ENCODE measurements at places on chromosomes 4 and X.
A peak's percentile ranks its signal among the peaks of the same experiment; 100 is the strongest.

DNA sequence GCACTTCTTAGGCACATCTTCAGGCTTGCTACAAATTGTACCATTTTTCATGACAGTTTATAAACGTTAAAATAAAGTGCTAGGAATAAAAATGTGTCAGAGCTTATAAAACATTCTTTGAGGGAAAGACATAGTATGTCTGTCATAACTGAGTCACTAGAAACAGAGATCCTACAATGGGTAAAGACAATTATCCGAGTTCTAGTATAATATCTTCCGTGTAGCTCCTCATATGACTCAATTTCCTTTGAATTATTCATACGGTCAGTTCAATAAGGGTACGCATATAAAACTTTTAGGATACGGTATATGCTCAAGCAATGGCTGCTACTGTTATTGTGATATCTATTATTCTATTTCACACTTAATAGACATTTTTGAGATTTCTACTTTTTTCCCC lies 349.1 kb downstream of the PCDH10 start:
- no peak for DNase-seq

- DNase-seq = no peak
Measured at GRCh38 chr4:40555176-40555900, 74.3 kb downstream of the RBM47 start.

- no peak for DNase-seq
Measured at GRCh38 chrX:145817331-145818185, at the start of gene SLITRK2. Gene SLITRK2, plus strand, starts transcription at chrX:145817829. Its CDS starts 4,597 bp downstream, at chrX:145822426.

GRCh38 chr4:85763202-85763601 lies 288.3 kb downstream of the ARHGAP24 start:
- DNase-seq = no peak

DNA sequence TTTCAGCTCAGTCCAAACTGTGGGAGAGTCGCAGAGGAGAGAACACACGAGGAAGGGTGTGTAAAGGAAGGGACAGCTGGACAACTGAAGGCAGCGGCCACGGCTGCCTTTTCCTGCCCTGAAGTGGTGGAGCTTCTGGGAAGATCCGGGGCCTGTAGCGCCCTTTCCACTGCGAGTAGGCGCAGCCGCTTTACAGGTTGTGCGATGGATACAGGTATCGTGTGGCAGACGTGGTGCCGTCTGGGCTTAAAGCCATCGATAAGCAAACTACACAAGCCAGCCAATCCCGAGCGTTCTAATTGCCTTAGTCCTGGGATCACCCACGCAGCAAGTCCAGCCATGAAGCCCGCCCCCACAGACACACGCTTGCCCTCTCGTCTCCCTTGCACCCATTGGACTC lies 15.4 kb downstream of the NKX6-1 start:
- DNase-seq = no peak

GRCh38 chr4:82462415-82462831 lies 32.0 kb downstream of the ENOPH1 start:
- DNase-seq = no peak

- DNase-seq = no peak
Measured at GRCh38 chr4:100977746-100978397, 369.5 kb downstream of the PPP3CA start.

DNA sequence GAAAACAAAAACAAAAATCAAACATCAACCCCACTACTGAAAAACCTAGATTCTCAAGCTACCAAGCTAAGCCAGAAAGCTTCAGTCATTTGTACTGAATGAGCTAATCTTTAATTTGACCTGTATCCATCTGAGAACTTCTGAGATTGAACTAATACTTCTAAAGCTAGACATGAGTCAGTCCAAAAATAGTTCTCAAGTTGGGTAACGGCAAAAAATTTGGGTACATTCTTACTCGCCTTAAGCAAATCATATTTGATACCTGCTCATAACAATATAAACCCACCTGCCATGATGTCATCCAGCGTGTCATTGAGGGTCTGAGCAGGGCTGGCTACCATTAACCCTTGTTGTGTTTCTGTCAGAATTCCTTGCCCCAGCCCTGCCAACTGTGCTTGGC lies 69.7 kb upstream of the COX18 start:
- no peak for DNase-seq

DNA sequence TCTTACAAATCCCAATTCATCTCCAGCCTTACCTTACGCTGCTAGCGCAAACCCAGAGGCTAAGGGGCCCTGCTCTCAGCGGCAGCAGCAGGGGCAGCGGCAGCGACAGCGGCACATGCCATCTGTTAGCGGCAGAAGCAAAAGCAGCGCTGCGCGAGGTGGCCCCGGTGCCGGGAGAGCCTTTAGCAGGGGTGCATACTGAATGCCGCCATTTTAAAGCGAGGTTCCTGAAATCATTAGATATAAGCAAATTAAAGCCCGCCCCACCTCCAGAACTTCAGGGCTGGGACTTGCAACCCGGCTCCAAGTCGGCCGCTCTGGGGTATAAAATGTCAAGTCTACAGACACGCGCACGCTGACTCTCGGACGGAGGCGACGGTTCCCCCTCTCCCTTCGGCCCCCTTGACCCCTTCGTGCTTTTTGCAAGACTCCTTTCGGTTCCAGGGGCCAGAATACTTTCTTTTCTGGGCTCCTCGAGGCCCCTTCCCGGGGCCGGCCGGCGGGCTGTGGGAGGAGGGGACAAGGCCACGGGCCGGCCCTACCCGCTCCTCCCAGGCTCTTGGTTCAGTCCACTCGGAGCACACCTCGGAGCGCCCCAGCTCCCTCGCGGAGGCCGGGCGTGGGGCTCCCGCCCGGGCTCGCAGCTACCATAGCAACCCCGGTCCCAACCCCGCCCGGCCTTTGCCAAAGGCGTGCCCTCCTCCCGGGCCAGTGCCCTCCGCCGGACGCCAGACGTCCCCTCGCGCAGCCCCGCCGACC lies at the start of gene MBNL3:
TSS of gene MBNL3 (minus strand) at position 220 of the 759 bp plus-strand sequence. CDS start 49,427 bp downstream, outside the sequence.
- peak; percentile 39 for DNase-seq

- peak; percentile 29 for DNase-seq
Measured at GRCh38 chrX:102720237-102721168, at the start of gene GPRASP3. Gene GPRASP3, plus strand, starts transcription at chrX:102720743. Its CDS starts 28,253 bp downstream, at chrX:102748996.

GRCh38 chr4:48509543-48509942 lies 19.5 kb downstream of the ZAR1 start:
- DNase-seq = no peak

GRCh38 chr4:8920289-8920965 lies 48.8 kb upstream of the HMX1 start:
- no peak for DNase-seq

DNA sequence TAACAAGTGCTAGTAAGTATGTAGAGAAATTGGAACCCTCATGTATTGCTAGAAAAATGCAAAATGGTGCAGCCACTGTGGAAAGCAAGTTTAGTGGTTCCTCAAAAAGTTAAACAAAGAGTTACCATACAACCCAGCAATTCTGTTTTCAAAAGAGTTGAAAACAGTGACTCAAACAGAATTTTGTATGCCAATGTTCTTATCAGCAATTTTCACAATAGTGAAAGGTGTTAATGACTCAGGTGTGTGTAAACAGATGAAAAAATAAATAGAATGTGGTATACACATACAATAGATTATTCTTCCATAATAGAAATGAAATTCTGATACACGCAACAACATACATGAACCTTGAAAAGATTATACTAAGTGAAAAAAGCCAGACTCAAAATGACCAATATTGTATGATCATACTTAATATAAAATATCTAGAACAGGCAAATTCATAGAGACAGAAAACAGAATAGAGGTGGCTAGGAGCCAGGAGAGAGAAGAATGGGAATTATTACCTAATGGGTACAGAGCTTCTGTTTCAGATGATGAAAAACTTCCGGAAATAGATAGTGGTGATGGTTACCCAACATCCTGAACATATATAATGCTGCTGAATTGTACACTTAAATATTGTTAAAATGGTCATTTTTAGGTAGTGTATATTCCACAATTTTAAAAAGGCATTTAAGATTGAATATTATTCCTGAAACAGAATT lies 51.6 kb downstream of the WDFY3 start:
- DNase-seq = no peak

DNA sequence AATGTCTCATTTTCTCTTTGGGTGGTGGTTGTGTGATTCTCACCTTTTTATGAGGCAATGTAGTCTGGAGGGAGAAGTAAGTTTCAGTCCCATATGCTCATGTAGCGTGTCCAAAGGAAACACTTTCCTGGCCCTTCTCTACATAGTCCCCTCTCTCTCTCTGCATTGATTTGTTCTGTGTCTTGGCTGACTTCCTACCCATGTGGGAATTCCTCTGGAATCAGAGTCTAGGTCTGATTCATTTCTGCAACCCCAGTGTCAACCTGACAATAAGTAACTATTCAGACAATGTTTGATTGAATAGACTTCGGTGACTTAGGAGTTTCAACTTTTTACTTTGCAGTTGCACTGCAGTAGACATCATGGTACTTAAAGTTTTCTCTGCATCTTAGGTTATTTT lies 2.7 kb upstream of the ALAS2 start:
- no peak for DNase-seq

DNA sequence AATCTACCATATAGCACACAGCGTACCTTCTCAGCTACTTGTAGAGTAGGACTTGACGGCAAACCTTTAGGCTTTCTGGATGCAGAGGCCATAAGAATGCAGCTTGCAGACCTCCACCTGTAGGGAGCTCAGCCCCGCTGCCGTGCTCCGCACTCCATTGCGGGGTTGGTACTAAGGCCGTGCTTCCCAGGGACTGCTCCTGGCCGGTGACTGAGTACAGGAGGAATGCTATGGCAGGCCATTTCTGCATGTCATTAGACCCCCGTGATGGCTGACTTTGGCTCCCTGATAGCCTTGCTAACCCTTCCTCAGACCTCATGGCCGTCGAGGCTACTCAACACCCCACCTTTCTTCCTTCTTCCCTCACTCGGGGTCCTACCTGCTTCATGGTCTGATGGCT lies 26.4 kb downstream of the TIGD2 start:
- DNase-seq = no peak

DNA sequence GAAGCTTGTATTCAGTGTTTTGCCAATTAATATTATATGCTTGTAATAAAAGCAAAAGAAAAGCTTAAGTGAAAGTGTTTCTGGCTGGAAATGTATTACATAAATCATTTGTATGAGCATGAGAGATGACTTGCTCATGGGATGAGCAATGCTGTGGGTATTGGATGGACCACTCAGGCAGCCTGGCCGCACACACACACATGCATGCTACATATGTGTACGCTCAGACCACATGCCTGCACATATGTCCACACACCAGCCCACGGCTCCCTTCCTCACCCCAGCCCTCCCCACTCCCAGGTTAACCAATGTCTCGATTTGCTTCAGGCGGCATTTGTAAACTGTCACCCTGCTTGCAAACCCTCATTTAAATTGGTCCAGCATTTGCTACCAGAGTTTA lies 55.9 kb downstream of the CPLX1 start:
- DNase-seq = no peak

GRCh38 chr4:108175966-108176365 lies 7.2 kb upstream of the LEF1 start:
- DNase-seq = no peak

DNA sequence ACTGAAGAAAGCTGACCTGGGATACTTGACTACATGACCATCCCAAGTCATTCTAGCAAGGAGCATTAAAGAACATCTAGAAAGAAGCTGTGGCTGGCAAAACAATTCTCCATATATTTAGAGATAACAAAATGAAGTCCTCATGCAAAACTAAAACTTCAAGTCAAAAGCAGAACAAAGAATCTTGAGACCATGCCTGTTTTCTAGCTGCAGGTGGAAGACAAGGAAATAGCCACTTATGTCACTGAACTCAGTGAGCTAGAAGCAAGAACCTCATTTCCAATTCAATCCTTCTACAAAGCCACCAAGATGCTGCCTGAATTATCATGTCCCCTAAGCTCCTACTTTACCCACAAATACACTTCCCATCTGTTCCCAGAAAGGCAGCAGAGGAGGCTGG lies 13.8 kb downstream of the USP46 start:
- no peak for DNase-seq

GRCh38 chrX:135973025-135973547 lies 702 bp downstream of the MMGT1 start:
- DNase-seq = no peak

GRCh38 chr4:148092316-148093014 lies 349.7 kb downstream of the NR3C2 start:
- no peak for DNase-seq

DNA sequence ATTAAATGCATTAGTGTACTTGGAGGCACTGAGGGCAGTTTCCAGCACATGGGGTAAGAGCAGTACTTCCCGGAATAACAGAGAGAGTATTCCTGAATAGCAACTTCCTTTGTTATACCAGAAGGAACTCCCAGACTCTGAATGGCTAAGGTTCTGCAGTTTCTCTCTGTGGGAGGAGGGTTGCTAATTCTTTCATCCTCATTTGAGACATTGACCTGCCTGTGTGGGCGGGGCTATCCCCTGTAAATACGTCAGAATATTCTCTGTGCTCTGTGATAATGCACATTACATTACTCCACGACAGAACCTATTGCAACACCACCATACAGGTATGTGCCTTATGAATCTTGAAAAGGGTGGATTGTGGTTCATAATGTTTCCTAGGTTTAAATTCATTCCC lies 52.7 kb downstream of the SPINK2 start:
- no peak for DNase-seq

DNA sequence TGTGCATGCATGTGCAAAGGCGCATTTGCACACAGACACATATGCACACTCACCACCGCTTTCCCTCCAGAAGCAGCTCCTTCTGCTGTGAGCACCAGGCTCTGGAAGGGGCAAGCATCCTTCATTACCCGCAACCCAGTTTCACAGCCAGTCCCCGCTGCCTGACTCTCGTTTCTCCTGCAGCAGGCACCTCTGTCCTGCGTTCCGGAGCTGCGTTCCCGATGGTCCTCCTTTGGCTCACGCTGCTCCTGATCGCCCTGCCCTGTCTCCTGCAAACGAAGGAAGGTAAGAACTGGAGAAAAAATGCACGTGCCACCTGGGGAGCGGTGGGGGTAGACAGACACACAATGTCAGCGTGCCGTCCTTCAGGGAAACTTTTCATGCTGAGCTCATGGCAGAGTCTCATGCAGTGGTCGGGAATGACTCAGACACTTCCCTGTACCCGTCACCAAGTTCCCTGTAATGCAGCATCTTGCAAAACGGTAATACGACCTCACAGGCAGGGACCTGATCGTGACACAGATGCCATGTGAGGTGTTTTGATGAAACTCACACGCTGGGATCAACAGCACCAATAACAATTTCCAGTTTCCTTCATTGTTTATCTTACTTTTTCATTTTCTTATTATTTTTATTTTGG lies 5.1 kb downstream of the IL3RA start:
- DNase-seq = no peak

DNA sequence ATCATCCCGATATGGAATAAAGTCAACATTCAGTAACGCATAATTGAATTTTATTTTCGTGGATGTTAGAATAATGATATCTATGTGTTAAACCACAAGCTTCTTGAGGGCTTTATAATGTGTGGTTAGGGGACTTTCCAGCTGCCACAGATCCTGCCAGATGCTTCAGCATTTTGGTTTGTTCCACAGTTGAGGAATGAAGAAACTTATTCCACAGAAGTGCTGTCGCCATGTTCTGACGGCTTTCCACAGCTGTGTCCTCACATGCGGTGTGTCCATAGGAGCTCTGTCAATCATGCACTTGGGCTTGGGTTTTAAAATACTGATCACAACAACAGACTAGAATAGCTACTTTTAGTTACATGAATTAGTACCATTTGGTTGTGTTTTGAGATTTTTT lies 411.9 kb downstream of the TRIML1 start:
- no peak for DNase-seq
